ENCODE measurements at places on chromosomes 16 and 17. TPM values are rescaled to one million over a fixed set of nuclear protein-coding genes. Genes with fewer than 3 reads are reported as not detected.

Gene CSH1
- total RNA-seq: not detected

Gene GCGR
- not detected for total RNA-seq

Gene TNK1
- total RNA-seq: 3.5 TPM

Gene CYBA
- 456 TPM for total RNA-seq

Gene TMC8
- total RNA-seq: 166 TPM

Gene RASD1
- 1.0 TPM for total RNA-seq

Gene CACNA1H
- not detected for total RNA-seq

Gene MYH11
- total RNA-seq: 0.17 TPM

Gene CX3CL1
- total RNA-seq: 0.31 TPM

Gene TBC1D3
- 4.2 TPM for total RNA-seq

Gene CLDN7
- 1.1 TPM for total RNA-seq

Gene CNTNAP1
- total RNA-seq: 21.3 TPM

Gene EME2
- total RNA-seq: 37.1 TPM

Gene CXCL16
- total RNA-seq: 3.5 TPM

Gene SOCS7
- total RNA-seq: 12.8 TPM

Gene UMOD
- total RNA-seq: not detected

Gene EVPL
- total RNA-seq: not detected

Gene HOXB9
- total RNA-seq: 0.13 TPM

Gene C17orf113
- total RNA-seq: 3.1 TPM

Gene TPSG1
- not detected for total RNA-seq

Gene TBC1D26
- total RNA-seq: not detected

Gene SENP3
- total RNA-seq: 49.6 TPM
